ENCODE measurements at places on chromosomes 7 and 10.

DNA sequence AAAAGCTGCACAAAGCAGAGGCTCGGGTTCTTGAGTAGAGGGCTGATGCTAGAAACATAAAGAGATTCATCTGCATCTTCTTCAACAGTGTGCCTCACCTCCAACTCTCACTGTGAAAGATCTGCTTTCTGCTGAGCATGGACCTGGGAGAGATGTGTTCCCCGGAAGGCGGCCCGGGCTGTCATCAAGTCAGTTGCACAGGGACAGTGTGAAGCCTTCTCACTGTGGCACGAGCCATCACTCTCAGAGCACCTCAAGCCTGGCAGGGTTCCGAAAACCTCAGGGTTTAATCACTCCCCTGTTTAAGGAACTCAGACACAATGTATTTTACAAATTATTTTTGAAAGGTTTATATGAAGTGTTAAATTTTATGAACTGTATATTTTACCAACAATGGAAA, 98.7 kb downstream of the RBM20 start:
- DNase-seq: no peak

GRCh38 chr10:17431871-17432311, 22.5 kb downstream of the ST8SIA6 start:
- peak; percentile 62 for DNase-seq

DNA sequence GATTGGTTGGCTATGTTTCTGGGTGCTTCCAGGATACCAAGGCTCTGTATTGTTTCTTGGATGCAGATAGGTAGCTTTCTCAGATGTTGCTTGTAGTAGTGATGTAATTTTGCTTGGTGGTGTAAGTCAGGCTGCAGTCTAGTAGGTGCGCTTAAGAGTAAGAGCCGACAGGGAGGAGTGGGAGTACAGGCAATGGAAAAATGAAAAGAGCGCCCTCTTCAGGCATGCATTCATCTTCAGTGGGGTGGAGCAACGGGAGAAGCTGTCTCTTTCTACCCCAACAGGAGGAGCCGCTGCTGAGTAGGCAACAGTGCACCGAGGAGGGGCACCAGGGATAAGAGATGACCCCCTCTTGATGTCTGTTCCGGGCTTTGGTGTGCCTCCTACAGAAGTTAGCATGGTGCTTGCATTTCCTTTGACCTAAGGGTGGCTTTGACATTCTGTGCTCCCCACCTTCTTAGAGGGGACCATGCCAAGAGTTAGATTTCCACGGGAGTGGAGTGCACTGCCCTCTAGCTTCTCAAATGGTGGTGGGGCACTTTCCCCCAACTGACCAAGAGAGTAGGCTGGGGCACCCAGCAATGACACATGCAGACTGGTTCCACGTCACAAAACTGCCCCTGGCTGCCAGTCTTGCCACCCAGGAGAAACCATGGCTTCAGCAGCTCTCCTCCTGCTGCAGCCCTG, 56.1 kb downstream of the ZNF783 start:
- no peak for DNase-seq

GRCh38 chr7:100676501-100677306, 3.2 kb downstream of the GNB2 start:
- DNase-seq: no peak

DNA sequence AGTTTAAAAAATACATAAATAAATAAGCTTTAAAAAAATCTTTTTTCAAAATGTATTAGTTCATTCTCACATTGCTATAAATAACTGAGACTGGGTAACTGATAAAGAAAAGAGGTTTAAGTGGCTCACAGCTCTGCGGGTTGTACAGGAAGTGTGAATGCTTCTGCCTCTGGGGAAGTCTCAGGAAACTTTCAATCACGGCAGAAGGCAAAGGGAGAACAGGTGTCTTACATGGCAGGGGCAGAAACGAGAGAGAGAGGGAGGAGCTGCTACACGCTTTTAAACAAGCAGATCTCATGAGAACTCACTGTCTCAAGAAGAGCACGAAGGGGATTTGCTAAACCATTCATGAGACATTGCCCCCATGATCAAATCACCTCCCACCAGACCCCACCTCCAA, 114.6 kb downstream of the DNAJC1 start:
- no peak for DNase-seq

DNA sequence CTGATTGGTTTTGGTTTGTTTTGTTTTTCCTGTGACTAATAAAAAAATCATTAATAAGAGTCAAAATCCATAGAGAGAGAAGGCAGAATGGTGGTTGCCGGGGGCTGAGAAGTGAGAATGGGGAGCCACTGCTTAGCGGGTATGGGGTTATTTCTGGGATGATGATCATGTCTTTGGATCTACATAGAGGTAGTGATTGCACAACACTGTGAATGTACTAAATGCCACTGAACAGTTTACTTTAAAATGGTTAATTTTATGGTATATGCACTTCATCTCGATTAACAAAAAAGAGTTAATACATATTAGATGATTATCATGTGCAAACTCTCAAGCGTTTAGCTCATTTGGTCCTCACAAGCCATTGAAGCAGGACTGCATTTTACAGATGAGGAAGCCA, 342.9 kb downstream of the ELMO1 start:
- DNase-seq: no peak

DNA sequence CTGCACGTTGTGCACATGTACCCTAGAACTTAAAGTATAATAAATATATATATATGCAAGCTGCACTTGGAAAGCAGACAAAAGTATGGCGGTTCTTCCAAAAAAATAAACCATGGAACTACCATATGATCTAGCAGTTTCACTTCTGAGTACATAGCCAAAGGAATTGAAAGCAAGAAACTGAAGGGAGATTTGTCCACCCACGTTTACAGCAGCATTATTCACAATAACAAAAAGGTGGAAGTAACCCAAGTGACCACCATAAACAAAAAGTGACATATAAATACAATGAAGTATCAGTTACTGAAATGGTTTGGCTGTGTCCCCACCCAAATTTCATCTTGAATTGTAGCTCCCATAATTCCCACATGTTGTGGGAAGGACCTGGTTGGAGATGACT, 525.3 kb upstream of the CELF2 start:
- no peak for DNase-seq

GRCh38 chr7:120609136-120609753, 248.7 kb downstream of the TSPAN12 start:
- no peak for DNase-seq

GRCh38 chr10:2246747-2247146, 509.4 kb upstream of the ADARB2 start:
- no peak for DNase-seq

DNA sequence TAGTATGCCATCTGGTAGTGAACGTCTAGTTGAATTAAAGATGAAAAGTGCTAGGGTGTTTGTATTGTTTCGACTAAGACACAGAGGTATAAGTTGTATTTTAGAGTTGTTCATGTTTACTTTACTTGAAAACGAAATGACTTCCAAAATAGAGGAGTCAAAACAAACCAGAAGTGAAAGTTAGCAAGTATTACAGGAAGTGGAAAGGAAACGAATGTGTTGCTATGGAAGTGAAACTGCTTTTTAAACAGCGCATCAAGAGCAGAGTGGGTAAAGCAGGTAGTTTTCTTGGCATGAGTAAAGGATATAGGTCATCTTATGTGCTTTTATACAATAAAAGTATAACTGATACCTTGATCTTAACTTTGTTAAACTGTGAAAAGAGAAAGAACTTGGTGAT, 20.0 kb upstream of the GALNTL5 start:
- no peak for DNase-seq

GRCh38 chr10:70122742-70123141, 9.9 kb downstream of the AIFM2 start:
- DNase-seq: no peak

DNA sequence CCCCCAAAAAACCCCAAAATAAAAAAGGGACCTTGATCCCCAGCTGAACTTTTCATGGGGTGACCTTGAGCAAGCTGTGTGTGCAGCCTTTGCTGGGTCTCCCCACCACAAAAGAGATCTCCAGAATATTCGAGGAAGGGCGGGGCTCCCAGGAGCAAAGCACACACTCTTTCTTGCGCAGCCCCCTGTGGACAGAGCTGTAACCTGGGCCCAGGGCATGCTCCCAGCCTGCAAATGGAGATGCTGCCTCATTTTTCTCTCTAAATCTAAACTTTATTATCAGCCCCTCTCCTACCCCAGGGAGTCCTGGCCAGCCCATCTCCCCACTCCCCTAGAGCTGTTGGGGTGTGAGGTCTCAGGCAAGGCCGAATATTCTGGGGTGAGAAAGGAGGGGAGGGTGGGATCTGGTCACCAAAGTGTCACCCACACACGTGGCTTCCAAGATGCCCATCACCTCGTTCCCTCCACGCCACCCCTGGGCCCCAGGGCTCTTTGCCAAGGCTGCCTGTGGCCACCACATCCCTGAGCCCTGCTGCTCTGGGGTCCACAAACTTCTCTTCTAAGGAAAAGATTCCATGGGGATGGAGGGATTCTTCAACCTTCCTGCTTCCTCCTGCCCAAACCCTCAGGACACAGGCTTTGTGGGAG, 1.7 kb upstream of the CALML3 start:
- no peak for DNase-seq

DNA sequence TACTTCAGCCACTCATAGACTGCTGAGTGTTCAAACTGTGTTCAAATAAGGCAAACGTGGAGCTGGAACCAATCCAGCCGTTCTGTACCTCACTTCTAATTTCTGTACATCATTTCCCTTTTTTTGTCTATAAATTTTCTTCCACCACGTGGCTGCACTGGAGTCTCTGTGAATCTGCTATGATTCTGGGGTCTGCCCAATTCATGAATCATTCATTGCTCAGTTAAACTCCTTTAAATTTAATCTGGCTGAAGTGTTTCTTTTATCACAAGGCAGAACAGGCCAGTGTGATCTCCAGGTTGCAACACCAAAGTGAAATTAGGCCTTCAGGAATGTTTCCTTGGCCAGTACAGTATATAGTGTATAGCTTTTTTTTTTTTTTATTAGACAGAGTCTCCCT, 53.5 kb downstream of the DNAJC12 start:
- DNase-seq: peak; percentile 49

DNA sequence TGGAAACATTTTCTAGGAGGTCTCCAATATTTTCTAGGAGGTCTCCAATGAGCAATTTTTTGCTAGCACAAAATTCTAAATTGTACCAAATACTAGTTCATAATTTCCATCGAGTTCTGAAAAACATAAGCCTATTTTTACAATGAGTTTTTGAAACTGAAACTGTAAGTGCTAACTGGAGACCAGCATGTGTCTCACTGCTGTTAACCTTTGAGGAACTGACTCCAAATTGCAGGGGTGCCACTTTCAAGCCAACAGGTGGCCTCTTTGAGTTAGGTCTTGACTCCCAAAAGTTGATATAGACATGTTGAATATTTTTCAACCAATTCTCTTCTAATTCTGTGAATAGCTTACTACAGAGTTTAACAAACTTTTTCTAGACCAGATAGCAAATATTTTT, 58.8 kb downstream of the CAV1 start:
- DNase-seq: no peak

GRCh38 chr10:62709200-62709599, 95.3 kb upstream of the ADO start:
- no peak for DNase-seq

DNA sequence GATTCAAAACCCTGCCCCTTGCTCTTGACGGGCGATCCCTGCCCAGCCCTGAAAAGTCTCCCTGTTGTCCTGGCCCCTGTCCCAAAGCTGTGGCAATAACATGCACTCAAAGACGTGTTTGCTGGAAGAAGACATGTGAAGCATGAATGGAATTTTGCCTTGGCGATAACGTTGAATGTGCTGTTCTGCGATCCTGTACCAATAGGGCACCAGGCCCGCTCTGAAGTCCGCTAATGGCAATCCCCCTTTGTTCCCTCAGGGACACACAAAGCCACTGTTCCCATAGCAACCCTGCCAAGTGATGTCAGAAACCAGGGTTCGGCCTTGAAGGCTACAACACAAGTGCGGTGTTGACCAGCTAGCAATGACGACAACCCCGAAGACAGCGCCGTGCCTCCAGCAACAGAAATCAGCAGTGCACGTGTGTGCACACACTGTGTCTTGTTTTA, 284.6 kb downstream of the KLF6 start:
- peak; percentile 98 for DNase-seq

- DNase-seq: no peak
These were observed 37.7 kb downstream of the ZMIZ1 start for GRCh38 chr10:79106256-79107050.

DNA sequence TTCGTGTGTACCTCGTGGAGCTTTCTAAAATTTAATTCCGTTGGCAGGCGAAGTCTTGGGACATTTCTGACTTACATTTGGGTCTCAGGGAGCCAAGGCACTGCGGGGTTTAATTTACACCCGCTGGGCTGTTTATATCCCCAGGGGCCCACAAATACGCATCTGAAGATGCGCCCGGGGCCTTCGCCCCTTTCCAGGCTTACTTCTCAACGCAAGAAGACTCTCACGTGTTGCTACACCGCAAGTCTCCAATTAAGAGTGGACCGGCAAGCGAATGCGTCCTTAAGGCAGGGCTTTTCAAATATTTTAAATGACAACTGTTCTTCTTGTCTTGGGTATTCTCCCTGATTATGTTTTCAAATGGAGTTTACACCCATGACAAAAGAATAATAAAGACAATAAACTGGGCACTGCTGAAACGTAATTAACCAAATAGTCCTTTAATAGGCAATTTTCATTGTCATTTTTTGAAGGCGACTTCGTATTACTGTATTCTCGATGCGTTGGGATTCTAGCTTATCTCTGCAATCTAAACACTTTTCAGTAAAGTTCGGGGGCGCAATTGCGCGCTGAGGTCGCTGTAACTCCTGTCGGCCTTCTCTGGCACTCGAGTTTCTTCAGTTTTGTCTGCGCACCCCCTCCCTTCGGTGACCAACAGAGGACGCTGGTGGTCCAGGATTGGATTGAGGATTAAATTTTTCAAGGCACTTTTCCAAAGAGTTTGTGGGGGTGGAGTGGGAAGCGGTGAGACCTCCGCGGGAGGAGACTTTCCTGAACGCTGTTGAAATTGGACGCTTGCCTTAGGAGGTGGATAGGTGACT, 837 bp upstream of the IGFBP3 start:
- DNase-seq: peak; percentile 85

- no peak for DNase-seq
These were observed 165.9 kb upstream of the SH2B2 start for GRCh38 chr7:102120666-102121195.

DNA sequence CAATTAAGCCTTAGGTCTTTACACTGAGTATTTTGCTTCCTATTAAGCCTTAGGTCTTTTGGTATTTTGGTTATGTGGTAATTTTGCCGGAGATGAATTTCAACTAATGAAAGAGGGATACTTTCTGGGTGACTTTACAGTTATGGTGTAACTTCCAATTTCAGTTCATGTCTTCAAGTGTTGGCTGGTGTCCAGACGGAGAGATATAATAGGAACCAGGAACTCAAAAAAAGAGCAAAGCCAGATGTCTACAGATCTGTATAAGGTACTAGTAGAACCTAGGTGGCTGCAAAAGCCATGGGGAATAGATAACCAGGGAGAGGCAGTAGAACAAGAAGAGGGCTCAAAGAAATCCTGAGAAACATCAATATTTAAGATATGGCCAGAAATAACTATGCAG, 12.3 kb downstream of the ERCC6 start:
- peak; percentile 66 for DNase-seq

- DNase-seq: no peak
These were observed 614.1 kb downstream of the GALNT17 start for GRCh38 chr7:71746006-71746405.
